Fibroblast of pulmonary artery (primary cell): ENCODE measurements at places on chromosomes 7 and 10.

DNA sequence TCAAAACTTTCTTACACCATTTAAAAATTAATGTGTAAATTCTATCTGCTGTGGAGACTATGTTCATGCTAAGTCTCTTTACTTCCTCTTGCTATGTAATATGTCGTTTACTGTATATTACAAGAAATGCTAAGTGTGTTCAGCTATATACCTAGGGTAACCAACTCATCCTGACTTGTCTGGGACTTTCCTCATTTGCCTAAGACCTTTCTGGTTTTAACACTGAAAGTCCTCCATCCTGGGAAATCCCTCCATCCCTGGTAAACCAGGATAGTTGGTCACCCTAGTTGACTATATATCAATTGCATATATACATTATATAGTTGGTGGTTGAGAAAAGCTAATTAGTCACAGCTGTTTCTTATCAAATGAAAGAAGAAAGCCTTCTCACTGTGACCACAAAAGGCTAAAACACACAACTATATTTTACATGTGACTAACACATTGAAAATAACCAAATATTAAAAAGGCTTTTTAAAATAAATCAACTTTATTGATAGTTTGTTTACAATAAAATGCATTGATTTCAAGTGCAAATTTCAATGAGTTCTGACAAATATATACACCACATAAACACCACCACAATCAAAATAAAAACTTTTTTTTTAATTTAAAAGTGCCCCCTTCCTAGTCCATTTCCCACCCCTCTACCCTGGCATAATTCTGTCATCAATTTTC is 167.7 kb upstream of the INHBA start:
- DNase-seq, result no peak

GRCh38 chr7:135925210-135925609 is 51.9 kb downstream of the MTPN start:
- DNase-seq, result peak; percentile 45

DNA sequence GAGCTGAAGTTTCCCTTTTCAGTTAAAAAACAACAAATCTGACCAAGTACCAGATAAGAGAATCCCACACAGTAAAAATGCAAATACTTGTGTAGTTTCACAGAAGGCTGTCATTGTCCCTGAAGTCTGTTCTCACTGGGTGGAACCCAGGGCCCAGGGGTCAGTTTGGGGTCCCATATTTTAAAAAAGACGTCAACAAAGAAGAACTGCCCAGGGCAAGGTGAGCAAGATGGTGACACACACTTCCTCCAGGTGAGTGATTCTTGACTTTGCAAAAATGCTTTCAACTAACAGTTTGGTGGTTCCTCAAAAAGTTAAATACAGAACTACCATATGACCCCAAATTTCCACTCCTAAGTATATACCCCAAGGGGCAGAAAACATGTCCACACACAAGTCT is 36.8 kb downstream of the PDIA4 start:
- no peak for DNase-seq

- DNase-seq, result peak; percentile 81
Measured at GRCh38 chr7:37198906-37199485, 249.7 kb downstream of the ELMO1 start.

- DNase-seq, result no peak
Measured at GRCh38 chr10:129605986-129606518, 139.0 kb downstream of the MGMT start.
